ENCODE measurements at places on chromosomes 4 and X.

DNA sequence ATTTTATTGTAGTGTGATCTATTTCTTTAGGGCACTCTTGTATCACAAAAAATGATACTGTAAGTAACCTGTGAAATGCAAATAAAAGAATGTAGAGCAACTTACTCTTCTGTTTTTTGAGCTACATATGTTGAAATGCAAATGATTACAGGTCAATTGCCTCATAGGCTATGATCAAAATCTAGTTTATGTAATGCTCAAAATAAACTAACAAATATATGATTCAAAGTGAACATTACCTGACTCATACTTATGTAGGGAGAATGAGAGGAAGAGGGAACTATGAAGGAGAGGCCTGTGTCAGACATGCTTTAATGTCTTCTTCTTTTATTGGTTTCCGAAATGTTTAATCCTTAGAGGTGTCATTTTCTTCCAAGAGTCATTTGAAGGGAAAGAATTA lies 5.0 kb upstream of the RPS6KA3 start:
- no peak for DNase-seq

- DNase-seq, result no peak
Measured at GRCh38 chrX:130694983-130695382, 208.0 kb downstream of the ENOX2 start.

DNA sequence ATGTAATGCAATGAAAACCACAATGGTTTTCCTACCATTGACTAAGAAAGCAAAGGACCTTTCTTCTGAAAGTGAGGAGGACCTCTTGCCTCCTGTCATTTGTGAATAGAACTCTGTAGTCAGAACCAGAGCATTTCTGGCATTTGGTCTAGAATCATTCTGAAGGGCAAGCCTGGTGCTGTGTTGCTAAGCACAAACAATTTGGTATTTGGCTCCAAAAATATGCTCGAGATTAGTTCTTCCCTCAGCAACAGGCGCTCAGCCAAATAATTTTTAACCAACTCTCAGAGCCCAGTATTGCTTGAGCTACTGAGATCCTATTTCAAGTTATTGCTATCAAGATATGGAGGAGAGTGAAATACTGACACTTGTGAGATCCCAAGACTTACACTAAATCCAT lies 71.0 kb downstream of the SNCA start:
- DNase-seq, result peak; percentile 35

DNA sequence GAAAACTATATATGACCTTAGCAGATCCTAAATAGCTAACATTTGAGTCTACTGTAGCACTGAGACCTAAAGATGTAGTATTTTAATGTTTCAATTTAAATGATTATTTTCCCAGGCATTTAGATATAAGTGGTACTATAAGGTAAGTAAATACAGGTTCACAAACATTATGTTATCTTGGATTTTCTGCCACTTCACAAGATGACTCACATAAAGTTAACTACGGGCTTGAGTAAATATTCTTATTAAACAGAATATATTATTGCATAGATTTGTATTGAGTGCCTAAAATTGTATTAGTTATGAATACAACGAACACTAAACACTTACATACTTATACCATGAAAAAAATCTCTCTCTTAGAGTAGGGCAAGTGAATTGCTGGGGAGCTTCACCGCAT lies 34.2 kb upstream of the VCX3B start:
- no peak for DNase-seq

- DNase-seq, result peak; percentile 37
Measured at GRCh38 chr4:20046931-20047677, 204.6 kb upstream of the SLIT2 start.

- DNase-seq, result no peak
Measured at GRCh38 chr4:183347566-183347965, 25.3 kb upstream of the CLDN24 start.

GRCh38 chr4:121155893-121156292 lies 8.2 kb downstream of the TNIP3 start:
- DNase-seq, result peak; percentile 74

- peak; percentile 20 for DNase-seq
Measured at GRCh38 chrX:101485212-101485949, at the start of gene ARMCX4. ARMCX4 (plus strand) TSS chrX:101485456; CDS start chrX:101488590, 3,134 bp downstream.

DNA sequence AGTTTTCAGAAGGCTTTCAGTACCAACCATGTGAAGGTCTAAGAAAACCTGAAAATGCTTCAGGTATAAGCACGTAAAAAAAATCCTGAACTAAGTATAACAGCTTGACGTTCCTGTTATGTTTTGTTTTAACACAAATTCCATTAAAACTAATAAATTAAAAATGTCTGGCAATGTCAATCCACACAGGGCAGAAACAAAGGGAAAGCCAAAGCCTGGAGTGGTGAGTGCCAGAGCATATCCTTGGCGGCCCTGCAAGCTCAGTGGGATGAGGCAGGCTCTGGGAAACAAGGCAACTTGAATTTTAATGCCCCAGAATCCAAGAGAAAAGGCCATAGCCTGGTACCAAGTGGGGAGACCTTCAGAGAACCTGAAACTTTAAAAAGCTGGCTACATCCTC lies 78.2 kb downstream of the EPHA5 start:
- no peak for DNase-seq

DNA sequence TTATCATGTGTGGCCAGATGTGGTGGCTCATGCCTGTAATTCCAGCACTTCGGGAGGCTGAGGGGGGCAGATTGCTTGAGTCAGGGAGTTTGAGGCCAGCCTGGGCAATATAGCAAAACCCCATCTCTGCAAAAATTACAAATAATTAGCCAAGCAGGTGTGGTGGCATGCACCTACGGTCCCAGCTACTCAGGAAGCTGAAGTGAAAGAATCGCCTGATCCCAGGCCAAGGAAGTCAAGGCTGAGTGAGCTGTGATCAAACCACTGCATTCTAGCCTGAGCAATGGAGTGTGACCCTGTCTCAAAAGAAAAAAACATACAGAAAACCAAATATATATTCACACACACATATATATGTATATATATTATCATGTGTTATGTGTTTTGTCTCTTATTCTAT lies 15.0 kb downstream of the APELA start:
- no peak for DNase-seq

GRCh38 chrX:46831765-46832327 lies 5.0 kb upstream of the RP2 start:
- DNase-seq, result no peak

GRCh38 chrX:43822014-43822413 lies 60.2 kb downstream of the MAOB start:
- no peak for DNase-seq

- DNase-seq, result no peak
Measured at GRCh38 chr4:66034671-66035070, 364.4 kb upstream of the EPHA5 start.

DNA sequence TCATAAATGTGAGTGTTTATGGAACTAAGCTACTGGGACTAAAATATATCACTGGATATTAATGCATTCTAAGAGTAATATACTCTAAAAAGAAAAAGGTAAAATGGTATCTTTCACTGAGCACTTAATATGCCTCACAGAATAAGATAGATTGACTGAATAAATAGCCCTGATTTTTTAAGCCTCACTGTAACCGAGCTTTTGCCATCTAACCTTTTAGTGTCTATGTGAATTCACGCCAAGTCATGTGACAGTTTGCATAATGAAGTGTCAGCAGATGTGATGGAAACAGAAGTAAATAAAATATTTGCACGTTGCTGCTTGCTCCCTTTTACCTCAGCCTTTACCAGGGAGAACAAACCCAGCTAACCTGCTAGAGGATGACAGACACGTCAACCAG lies 119.7 kb upstream of the NWD2 start:
- no peak for DNase-seq

DNA sequence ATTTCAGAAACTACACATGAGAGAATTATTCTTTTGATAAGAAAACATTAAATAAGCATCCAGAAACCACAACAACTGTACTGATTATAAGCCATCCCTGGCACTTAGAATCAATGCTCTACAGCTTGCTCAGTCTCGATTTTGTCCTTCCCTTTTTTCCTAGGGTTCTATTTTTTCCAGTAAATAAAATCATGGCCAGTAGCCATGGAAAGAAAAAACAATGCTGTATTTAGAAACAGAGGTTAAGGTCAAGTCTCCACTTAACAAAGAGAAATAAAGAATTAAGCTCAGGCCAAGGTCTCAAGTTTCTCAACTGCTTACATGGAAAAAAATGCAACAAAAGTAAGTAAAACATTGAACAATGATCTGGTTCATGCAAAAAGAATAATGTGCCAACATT lies 38.7 kb upstream of the GRID2 start:
- no peak for DNase-seq

DNA sequence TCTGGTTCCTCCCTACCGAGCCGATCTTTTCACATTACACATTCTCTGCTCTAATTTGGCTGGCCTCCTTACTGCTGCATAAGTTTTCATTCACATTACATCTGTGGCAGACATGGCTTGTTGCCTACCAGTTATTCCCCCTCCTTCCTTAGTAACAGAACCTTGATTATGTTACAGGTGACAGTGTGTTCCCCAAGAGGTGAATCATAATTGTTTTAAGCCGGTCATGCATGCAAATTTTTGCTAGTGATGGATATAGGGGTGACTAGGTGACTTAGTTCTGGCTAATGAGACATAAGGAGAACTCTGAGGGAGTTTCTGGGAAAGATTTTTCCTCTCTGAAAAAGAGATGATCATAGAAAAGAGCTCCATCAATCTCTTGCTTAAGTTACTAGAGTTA lies 8.4 kb upstream of the LAMP2 start:
- DNase-seq, result no peak

DNA sequence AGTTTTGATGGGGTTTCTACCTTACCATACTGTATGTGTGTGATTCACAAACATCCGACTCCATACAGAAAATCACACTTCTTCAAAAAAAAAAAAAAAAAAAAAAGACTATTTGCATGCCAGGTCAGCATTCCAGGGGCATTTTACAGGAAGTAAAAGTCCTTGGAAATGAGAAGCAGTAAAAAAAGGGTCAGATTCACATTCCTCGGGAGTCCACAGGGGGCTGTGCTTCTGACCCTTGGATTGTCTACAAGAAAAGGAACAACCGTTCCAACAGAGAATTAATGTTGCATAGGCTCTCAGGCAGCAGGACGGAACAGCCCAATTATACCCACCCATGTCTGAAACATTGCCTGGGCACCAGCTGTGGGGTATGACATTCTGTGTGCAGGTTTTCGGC lies 290.3 kb downstream of the LDB2 start:
- no peak for DNase-seq
